ENCODE measurements at places on chromosomes 7 and 10. TPM values are rescaled to one million over a fixed set of nuclear protein-coding genes. Genes with fewer than 3 reads are reported as not detected.

DNA sequence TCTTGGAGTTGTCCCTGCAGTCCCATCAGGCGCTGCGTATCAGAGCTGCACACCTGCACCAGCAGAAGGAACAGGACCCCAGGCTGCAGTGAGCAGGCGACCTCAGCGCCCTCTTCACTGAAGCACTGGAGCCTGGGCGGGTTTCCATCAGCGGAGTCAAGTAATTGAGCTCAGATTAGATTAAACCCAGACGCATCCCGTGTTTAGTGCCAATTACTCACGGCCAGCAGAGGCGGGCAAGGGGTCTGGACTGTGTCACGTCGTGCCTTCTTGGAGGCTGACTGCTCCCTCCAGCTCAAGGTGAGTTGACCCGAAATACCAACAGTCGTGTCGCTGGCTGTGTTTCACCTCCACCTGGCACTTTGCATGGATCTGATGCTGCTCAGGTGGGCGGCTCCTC is 123.6 kb downstream of the CXCL12 start:
- H3K36me3 ChIP-seq, result no peaks in the 10 kb centered on the region
- no peak for DNase-seq
- H3K27ac ChIP-seq, result no peak overlapping the region
- H3K27me3 ChIP-seq, result no peaks in the 10 kb centered on the region

Gene PNLIPRP2
- 4.1 TPM for total RNA-seq

DNA sequence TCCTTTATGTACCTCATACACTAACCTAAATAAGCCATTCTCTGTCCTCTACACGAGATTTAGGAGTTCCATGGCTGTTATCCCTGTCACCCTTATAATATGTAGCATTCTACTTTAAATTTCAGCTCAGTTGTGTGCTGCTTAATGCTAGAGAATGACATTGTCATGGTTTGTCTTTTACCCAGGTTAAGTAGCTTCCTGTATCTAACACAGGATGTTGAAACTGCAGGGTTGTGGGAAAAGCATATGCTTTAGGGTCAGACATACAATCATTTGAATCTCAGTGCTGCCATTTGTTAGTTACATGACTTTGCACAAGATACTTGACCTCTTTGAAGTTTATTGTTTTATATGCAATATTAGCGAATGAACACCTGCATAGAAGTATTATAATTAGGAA is 235.1 kb upstream of the CACNA2D1 start:
- H3K27me3 ChIP-seq, result no peaks in the 10 kb centered on the region
- H3K4me1 ChIP-seq, result no peaks in the 10 kb centered on the region
- no peaks in the 10 kb centered on the region for H3K36me3 ChIP-seq
- H3K4me3 ChIP-seq, result no peak overlapping the region
- H3K27ac ChIP-seq, result no peak overlapping the region

Gene PON1
- not detected for total RNA-seq

- no peaks in the 10 kb centered on the region for H3K4me1 ChIP-seq
- H3K36me3 ChIP-seq, result no peaks in the 10 kb centered on the region
- no peak for DNase-seq
- no peak overlapping the region for H3K4me3 ChIP-seq
These were observed 71.6 kb upstream of the GJD4 start for GRCh38 chr10:35533565-35533964.

Gene TMED4
- 132 TPM for total RNA-seq

GRCh38 chr10:75291805-75292204 is 56.0 kb upstream of the COMTD1 start:
- H3K27me3 ChIP-seq, result no peaks in the 10 kb centered on the region
- no peak overlapping the region for H3K4me3 ChIP-seq
- no peak for DNase-seq
- H3K4me1 ChIP-seq, result peaks cover 16% of the 10 kb centered on the region

DNA sequence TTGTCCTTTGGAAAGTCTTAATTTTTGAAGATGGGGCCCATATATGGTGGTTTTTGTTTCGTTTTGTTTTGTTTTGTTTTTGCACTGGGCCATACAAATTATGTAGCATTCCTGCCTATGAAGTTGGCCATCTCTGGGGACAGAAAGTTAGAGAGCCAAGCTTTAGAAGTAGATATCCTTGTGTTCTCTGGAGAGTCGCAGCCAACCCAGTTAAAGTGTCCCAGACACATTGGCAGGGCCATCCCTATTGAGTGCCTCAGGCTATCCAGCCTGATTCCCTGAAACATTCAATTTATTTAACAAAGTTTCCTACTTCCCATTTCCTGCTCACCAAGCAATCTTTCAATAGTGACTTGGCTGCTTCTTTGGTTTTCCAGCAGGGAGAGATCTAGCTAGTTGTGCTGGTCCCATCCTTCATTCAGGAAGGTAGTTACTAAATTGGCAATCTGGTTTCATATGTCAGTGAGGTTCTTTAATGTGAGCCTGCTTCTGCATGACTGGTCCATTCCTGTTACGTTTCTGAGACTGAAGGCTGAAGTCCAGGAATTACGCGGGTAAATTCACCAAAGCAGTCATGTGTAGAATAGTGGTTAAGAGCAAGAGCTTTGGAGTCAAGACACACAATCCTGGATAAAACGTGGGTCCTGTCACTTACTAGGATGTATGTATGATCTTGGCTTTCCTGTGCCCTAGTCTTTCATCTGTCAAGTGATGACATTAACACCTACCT is 49.3 kb upstream of the HBP1 start:
- H3K27me3 ChIP-seq, result no peaks in the 10 kb centered on the region
- no peaks in the 10 kb centered on the region for H3K4me1 ChIP-seq
- no peak overlapping the region for H3K4me3 ChIP-seq
- no peak for DNase-seq
- H3K36me3 ChIP-seq, result no peaks in the 10 kb centered on the region
